Activated CD4-positive, alpha-beta T cell treated with anti-CD3 and anti-CD28 coated beads, Interleukin-2, amount 10 ng/mL, durations not matched to agents 24 days and 14 days (primary cell): ENCODE measurements at places on chromosomes 4 and X. TPM values are rescaled to one million over a fixed set of nuclear protein-coding genes. Genes with fewer than 3 reads are reported as not detected.

- no peak for DNase-seq
Observed at GRCh38 chrX:50638123-50638522, 167.5 kb upstream of the DGKK start.

DNA sequence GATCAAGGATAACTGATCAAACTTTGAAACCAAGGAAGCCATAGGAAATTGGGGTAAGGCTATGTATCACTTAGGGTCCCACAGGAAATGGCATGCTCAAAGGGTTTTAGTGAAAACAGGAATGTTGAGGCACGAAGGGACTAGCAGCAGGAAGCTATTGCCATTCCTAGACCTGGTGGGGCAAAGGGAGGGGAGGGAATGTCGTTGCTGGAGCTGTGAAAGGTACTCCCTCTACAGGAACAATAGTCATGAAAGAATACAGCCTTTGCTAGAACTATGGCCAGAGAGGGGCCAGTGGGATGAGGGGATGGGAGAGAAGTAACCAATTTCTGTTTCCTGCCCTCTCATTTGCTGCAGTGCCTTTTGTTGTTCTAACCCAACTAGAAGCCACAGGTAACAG, 11.9 kb downstream of the REPS2 start:
- DNase-seq: no peak

- DNase-seq: no peak
Observed at GRCh38 chr4:110087070-110087708, 111.2 kb downstream of the ELOVL6 start.

DNA sequence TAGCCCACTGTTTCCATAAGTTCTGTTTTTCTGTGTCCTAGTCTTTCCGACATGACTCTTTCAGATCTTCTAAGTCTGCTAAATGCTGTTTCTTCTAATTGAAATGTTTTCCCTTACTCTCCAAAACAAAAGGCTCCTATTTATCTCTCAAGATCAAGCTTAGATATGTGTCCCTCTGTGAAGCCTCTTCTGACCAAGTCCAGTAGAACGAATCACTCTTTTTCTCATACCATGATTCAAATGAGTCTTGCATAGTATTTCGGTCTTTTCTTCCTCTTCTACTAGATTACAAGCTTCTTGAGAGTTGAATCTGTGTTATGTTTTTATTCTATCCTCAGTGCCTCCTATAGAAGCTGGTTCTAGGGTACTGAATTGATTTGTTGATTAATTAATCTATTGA, 45.3 kb upstream of the PRDM8 start:
- DNase-seq: no peak

DNA sequence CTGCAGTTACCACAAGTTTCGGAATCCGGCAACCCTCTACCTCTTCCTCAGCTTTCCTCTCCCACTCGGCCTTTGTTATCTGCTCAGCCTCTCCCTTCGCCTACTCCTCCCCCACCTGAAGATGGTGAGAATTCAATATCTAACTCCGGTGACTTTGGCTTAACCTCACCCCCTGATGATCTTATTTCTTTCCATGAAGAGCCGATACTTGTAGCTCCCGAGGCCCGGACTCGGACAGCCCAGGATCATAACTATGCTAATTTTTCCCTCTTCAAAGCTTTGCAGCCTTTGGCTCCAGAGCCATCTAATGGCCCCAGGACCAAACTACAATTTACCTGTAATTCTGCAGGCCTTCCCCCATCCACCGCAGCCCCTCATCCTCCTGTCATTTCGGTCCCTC, 32.0 kb upstream of the MGST2 start:
- no peak for DNase-seq

DNA sequence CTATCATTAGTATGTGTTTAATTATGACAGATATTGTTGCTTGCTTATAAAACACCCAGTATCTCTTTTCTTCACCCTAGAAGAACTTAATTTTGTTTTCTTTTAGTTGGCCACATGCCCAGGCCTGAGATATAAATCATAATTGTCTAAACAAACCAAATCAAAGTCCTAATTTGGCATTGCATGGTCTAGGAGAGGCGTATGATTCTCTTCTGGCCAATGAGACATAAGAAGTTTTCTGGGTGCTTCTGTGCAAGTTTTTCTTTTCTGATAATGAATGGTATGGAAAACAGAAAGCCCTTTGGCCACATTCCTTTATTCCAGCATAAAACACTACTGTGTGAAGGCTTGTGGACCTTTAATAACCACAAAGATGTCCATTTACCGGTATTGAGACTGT, 192.9 kb upstream of the CTSO start:
- DNase-seq: no peak

- DNase-seq: no peak
Observed at GRCh38 chr4:78569306-78569821, 17.8 kb downstream of the ANXA3 start.

- DNase-seq: no peak
Observed at GRCh38 chr4:26162101-26162500, 158.7 kb upstream of the RBPJ start.

GRCh38 chr4:164997324-164997723, 19.9 kb upstream of the TRIM61 start:
- no peak for DNase-seq

GRCh38 chr4:99878604-99879003, 15.6 kb downstream of the LAMTOR3 start:
- DNase-seq: no peak

DNA sequence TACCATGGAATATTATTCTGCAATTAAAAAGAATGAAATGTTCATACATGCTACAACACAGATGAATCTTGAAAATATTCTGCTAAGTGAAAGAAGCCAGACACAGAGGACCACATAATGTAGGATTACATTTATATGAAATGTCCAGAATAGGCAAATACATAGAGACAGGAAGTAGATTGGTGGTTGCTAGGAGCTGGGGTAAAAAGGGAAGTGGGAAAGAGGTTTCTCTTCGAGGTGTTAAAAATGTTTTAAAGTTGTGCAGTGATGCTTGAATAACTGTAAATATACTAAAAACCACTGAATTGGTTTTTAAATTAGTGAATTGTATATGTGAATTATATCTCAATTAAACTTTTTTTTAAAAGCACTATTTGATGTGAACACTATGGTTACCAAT, 3.6 kb upstream of the NXT2 start:
- DNase-seq: no peak

DNA sequence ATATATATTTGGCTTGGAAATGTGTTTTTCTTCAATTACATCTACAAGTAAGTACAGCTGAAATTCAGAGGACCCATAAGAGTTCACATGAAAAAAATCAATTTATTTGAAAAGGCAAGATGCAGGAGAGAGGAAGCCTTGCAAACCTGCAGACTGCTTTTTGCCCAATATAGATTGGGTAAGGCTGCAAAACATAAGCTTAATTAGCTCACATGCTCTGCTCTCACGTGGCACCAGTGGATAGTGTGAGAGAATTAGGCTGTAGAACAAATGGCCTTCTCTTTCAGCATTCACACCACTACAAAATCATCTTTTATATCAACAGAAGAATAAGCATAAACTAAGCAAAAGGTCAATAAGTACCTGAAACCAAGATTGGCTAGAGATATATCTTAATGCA, 26.1 kb downstream of the NUDT6 start:
- DNase-seq: no peak

- DNase-seq: no peak
Observed at GRCh38 chrX:68584221-68584620, 63.2 kb upstream of the STARD8 start.

- no peak for DNase-seq
Observed at GRCh38 chr4:163003979-163004378, 162.7 kb downstream of the NAF1 start.

DNA sequence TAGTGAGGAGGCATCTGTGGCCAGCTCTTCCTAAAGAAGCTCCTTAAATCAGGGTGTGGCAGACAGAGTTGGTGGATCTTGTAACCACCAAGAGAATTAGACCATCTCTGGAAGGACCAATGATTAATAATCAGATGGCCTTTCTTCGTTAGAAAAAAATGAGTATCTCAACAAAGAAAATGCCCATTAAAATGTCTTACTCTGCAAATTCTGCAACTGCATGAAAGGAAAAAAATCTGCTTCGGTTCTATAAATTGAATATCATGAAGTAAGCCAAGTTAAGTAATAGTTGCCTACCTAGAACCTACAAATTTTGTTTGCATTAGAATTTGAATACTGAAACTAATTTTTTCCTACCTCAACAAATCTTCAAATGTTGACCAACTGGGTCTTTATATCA, 4.2 kb upstream of the DCLK2 start:
- no peak for DNase-seq

DNA sequence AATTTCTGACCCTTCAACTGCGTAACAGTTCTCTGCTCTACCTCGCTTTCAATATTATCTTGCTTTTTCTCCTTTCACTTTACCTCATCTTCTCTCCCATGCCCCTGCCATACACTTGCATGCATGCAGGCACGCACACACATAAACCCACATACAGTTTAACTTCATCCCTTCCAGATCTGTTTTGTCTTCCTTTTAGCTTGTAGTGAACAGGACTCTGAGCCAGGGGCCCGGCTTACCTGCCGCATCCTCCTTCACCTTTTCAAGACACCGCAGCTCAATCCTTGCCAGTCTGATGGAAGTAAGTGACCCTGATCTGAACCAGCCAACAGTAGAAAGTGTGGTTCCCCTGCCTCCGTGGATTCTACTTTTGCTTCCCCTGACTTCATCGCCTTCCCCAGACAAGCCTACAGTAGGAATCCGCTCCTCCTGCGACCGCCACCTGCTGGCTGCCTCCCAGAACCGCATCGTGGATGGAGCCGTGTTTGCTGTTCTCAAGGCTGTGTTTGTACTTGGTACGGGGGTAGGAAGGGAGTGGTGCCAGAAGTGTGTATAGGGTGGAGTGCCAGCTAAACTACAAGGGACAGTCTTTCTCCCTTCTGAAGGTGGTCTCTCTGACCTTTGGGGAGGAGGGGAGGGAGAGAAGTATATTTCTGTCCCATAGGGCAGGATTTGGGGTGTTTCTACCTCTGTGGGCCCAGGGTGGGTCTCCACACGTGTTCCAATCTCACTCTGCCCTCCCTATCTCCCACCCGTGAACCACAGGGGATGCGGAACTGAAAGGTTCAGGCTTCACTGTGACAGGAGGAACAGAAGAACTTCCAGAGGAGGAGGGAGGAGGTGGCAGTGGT, 10.7 kb downstream of the MED12 start:
- peak; percentile 92 for DNase-seq

Gene PRICKLE3
- 21.9 and 22.7 TPM in 2 replicates for total RNA-seq

Gene TCEAL9
- 0.37 and 0.38 TPM in 2 replicates for total RNA-seq

Gene SLC10A4
- not detected in 2 replicates for total RNA-seq

Gene GABRE
- total RNA-seq: not detected in 2 replicates

Gene GLRA3
- not detected in 2 replicates for total RNA-seq

Gene NLGN3
- total RNA-seq: 1.0 and 1.1 TPM in 2 replicates

Gene TKTL2
- total RNA-seq: not detected in 2 replicates

Gene CXCR3
- total RNA-seq: 34.5 and 35.2 TPM in 2 replicates

Gene FAM9C
- total RNA-seq: not detected in 2 replicates

Gene CPLX1
- 1.0 and 1.7 TPM in 2 replicates for total RNA-seq

Gene SPATA4
- 0.12 TPM in 1 of 2 replicates, not detected in the other for total RNA-seq
